GM13977 (cell line): ENCODE measurements at places on chromosomes 4 and X.
A peak's percentile ranks its signal among the peaks of the same experiment; 100 is the strongest.

GRCh38 chrX:15664487-15665444 is at the start of gene CLTRN:
CLTRN (minus strand) TSS chrX:15664805; CDS start chrX:15664775, 30 bp downstream.
- no peak for DNase-seq

DNA sequence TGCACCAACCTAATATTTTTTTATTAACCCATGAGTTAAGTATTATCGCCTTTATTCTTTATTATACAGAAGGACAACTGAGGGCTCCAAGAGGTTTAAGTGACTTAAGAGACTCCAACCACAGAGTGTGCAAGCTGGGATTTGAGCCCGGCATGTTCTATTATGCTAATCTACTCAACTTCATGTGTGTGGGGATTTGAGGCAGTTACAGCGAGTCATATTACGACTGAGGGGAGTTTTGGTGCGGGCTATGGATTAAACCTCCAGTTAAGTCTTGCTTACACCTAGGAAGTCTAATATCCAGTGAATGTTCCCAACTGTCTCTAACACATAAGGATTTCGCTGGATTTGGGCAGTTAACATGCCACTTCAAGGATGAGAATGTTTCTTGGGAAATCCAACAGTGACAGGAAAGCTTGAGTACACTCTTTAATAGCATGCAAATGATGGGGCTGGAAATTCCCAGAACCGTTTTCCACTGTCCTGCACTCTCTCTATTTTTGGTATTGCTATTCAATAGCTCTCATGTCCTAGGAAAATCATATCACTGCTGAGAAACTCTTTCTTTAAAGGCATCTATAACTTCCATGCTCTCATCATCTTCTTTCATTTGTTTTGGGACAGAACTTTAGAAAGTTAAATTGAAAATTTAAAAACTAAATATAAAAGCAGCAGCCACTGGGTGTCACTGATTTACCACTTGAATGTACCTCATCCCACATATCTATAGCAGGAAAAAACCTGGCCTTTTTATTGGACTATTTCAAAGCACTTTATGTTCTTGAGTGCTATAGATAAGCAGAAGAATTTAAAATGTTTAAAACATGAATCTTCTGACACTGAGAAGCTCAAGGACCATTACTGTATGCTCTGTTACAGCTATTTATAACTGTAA is 165.1 kb upstream of the TTC29 start:
- no peak for DNase-seq

- no peak for DNase-seq
Observed at GRCh38 chrX:43661521-43662240, 5.6 kb downstream of the MAOA start.

DNA sequence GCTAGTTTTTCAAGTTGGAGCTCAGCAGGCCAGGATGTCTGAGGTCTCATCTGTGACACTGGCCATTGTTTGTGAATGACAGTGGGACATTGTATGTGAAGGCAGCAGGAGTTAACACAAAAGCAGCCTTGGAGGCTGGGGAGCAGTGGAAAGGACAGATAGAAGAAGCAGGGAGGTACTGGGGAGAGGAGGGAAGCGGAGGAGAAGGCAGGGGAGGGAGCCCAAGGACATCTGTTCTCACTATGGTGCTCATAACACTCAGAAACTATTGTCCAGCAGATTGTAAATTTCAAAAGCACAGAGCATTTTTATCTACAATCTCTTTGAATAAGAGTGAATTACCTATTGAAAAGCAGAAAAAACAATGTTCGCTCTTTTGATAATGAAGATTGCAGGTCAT is 253.6 kb upstream of the DIPK2B start:
- no peak for DNase-seq

GRCh38 chr4:186067757-186068385 is 1.1 kb upstream of the TLR3 start:
- DNase-seq: peak; percentile 25

DNA sequence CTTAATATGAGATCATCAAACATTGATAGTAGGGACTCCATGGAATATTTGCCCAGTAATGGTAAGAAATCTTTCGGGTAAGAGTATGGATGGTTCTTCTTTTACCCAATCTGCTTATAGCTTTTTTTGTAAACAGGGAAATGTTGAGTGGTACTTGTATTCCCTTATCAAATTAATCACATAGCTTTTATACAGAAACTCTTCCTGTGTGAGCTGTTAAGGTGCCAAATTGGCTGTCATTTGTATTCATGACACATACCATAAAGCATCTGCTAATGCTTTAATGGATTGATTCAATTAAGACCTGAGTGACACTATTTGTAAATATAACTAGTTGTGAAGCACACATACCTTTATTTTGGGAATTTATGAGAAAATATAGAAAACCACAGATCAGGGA is 34.2 kb downstream of the KLF3 start:
- no peak for DNase-seq

DNA sequence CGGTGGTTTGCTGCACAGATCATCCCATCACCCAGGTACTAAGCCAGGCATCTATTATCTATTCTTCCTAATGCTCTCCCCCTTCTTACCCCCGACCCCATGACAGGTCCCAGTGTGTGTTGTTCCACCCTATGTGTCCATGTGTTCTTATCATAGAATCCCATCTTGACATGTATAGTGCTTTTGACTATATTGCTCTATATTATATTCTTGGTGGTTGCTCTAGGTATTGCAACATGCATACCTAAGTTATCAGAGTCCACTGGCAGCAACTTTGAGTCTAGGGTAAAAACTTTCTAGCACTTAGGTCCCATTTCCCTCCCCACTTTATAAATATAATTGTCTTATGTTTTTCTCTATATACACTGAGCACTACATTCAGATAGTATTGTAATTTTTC is 170.3 kb downstream of the TBX22 start:
- DNase-seq: no peak

GRCh38 chrX:1932231-1932630 is 317.4 kb downstream of the ASMT start:
- DNase-seq: no peak

GRCh38 chrX:114162068-114162735 is 421.7 kb upstream of the HTR2C start:
- no peak for DNase-seq

GRCh38 chrX:150360331-150360730 is 2.8 kb upstream of the MAMLD1 start:
- DNase-seq: no peak

DNA sequence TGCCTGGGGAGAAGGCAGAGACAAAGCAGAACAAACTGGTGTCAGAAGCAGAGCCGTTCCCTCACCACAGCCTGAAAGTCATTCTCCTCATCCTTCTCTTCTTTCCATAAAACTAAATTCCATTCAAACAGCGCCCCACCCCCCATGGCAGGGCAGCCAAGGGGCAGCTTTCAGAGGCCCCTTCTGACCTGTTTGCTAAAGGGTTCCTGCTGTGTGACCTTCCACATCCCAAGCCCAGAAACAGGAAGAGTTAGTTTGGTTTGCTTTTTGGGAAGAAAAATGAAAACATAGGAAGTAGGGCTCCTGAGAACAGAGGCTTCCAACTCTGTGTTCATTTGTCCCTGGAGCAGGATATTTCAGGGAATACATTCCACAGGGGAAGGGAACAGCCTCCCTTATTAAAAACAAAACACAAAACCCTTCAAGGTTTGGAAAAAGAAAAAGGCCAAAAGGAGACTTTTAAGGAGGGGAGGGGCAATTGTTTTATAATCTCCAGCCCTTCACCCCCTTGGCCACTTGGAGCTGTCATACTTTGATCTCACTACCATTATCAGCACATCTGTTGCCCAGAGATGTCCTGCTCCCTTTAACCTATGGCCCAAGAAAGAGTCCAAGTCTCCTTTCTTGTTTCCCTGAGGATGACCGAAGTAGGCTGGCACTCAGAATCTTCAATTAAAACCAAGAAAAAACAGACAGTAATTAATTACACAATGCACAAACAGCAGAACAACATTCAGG is 25.3 kb downstream of the STARD8 start:
- no peak for DNase-seq

DNA sequence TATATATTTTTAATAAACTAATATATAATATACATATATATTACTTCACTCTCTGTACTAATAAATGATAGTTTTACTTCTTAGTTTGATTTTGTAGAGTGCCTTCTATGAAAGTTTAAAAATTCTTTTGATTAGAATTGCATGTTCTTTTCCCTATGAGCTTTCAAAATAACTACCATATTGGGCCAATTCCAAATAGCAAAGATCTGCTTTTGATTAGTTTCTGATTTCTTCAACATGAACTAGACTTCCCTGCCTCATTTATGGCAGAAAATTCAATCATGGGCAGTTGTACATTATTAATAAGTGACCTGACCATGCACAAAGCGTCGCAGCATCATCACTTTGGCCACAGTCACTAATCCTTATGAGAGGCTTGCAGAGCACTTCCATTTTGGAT is 48.9 kb upstream of the TEX13A start:
- DNase-seq: no peak

GRCh38 chrX:78066110-78066509 is 37.9 kb upstream of the PGK1 start:
- DNase-seq: no peak

DNA sequence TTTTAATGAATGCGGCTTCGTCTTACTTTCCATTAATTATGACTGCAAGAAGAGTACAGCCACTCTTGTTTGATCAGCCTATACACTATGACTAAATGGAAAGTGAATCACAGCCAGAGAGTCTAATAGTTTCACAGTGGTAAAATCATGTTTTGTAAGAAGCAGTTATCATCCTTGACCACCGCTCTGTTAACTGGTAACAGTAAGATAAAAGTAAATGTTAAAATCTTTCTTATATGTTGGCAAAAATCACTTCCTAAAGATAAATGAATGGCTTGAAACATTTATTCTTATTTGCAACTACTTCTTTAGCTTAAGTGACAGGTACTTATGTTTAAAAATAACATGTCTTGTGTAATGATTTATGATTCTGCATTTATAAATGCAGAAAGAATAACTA is 13.2 kb downstream of the GALNT7 start:
- DNase-seq: peak; percentile 43

GRCh38 chr4:25811374-25811690 is 51.5 kb downstream of the SEL1L3 start:
- DNase-seq: no peak

GRCh38 chr4:121283319-121283718 is 97.5 kb downstream of the QRFPR start:
- no peak for DNase-seq

GRCh38 chr4:14196131-14196530 is 568.6 kb upstream of the BOD1L1 start:
- DNase-seq: no peak

GRCh38 chr4:89737888-89738287 is 99.1 kb downstream of the SNCA start:
- DNase-seq: no peak

GRCh38 chr4:163111588-163111987 is 55.1 kb downstream of the NAF1 start:
- no peak for DNase-seq

GRCh38 chrX:129784371-129784770 is 4.6 kb downstream of the SASH3 start:
- no peak for DNase-seq

DNA sequence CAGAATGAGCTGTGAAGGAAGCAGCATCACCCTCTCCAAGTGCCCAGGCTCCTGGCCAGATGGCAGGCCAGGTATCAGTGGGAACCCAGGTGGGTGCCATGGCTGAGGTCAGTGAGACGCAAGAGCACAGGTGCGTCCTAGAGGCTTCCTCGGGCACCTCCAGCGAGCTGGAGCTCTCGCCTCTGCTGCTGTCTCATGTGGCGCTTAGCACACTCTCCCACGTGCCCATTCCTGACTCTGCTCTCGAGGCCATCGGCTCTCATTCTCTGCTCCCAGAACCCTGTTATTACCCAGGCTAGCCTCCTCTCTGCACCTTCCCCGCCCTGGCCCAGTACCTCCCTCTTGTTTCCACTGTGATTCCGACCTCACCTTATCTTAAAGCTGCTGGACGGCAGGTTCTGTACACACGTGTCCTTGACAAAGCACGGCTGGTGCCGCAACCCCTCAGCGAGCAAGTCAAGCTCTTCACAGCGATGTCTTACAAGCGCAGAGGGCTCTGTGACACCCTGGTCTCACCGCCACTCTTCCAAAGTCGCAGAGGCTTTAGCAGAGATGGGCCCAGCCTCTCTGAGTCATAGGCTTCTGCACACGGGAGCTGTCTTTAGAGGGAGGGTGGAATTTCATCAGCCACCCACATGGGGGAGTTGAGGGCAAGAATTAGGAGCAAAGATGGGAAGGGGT is 15.4 kb upstream of the MSANTD1 start:
- DNase-seq: no peak

DNA sequence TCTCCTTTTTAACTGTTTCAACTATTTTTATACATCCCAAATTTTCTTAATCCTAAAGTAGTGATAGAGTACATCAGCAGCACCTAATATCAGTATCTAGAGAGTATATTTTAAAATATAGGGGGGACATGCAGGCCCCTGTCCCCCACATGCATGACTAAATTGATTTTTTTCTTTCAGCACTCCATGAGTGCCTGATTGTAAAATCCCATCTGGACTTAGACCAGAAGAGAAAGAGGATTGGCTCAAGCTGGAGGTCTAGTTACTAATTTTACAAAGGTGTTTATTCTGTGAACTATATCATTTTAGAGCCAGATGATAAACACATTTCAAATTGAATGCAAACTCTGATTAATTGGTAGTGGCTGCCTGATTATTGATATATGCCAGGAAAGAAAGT is 1533.9 kb upstream of the PABPC4L start:
- DNase-seq: no peak

DNA sequence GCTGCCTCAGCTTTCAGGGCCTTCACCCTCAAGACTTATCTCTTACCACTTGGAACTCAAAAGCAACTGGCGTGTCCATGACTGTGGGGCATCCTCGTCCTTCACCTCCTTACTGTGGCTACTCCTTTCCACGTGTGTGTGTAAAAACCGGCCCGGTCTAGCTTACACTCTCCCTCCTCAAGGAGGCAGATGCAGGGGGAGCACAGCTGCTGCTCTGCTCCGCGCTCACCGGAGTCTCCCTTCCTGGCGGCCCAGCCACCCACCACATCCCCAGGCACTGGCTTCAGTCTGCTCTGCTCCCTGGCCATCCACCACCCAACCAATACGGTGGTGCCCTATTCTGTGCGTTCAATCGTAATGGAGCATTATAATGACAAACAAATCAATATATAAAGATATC is 8.3 kb downstream of the RNF212 start:
- no peak for DNase-seq

DNA sequence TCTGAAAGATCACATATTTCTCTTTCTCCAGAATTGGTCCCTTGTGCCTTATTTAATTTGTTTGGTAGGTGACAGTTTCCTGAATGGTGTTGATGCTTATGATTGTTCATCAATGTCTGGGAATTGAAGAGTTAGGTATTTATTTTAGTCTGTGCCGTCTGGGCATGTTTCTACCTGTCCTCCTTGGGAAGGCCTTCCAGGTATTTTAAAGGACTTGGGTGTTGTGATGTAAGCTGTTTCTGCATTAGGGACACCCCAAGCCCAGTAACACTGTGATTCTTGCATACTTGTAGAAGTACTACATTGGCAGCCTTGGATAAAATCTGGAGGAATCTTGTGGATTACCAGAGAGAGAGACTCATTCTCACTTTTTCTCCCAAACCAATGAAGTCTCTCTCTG is 120.8 kb upstream of the CXXC4 start:
- DNase-seq: no peak

- no peak for DNase-seq
Observed at GRCh38 chr4:5158825-5159224, 107.5 kb downstream of the STK32B start.
